Kidney tubule cell (primary cell): ENCODE measurements at places on chromosomes 3 and 15.

- no peak for DNase-seq
These were observed 73.6 kb upstream of the MDFIC2 start for GRCh38 chr3:70386043-70386442.

DNA sequence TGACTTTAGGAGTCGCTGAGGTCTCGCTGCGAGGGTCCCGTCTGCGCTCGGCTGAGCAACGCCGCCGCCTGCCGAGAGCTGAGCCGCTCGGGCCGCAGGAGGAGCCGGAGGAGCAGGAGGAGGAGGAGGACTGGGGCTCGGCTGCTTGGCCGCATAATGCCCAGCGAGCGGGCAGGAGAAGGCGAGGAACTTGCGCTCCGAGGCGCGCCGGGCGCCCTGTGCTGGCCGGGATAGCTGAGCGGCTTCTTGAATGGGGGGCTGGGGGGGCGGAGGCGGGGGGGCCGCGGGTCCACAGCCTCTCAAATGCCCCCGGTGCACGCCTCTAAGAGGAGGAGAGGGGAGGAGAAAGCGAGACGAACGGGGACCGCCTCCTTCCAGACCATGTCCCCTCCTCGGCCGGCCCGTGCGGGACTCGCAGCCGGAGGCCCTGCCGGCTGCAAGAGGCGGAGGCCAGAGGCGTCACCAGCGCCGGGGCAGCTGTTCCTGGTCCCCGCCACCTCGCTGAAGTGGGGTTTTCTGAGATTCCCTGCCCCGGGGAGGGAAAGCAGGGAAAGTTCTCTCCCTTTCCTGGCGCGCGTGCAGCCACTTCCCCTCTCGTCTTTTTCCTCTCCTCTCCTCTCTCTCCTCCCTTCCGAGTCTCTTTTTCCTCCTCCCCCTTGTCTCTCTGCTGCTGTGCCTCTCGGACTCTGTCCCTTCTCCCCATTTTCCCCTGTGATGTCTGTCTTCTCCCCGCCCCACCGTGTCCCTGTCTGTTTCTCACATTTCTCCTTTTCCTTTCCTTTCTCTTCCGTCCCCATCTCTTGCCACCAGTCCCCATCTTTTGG lies at the start of gene ADAMTS9:
Gene ADAMTS9 (minus strand): TSS at position 220 of the 824 bp plus-strand sequence. CDS start 343 bp downstream, outside the sequence.
- peak; percentile 97 for DNase-seq

DNA sequence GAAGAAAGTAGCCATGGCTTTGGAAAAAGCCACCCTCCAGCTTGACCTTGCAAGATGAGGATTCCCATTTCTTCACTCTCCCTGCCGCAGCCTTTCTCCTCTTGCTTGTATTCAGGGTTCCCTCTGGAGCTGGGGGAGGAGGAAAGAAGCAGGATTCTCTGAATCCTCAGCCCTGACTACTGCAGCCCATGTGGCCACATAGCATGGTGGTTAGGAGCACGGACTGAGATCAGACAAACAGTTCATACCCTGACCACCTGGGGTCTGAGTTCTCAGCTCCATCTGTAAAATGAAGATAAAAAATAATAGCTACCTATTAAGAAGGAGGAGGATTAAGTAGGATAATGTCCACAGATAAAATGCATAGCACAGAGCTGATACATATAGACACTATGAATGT lies 72.3 kb downstream of the NMD3 start:
- DNase-seq = no peak

- no peak for DNase-seq
These were observed 1345.6 kb downstream of the NSUN3 start for GRCh38 chr3:95408464-95408862.

- no peak for DNase-seq
These were observed 276.3 kb upstream of the DNAJC19 start for GRCh38 chr3:181265750-181266333.

- DNase-seq = peak; percentile 51
These were observed 247.8 kb downstream of the ALCAM start for GRCh38 chr3:105614288-105615030.

GRCh38 chr3:138227650-138228049 lies 40.5 kb downstream of the ARMC8 start:
- DNase-seq = no peak

- no peak for DNase-seq
These were observed 18.3 kb upstream of the CYP11A1 start for GRCh38 chr15:74385733-74386132.

DNA sequence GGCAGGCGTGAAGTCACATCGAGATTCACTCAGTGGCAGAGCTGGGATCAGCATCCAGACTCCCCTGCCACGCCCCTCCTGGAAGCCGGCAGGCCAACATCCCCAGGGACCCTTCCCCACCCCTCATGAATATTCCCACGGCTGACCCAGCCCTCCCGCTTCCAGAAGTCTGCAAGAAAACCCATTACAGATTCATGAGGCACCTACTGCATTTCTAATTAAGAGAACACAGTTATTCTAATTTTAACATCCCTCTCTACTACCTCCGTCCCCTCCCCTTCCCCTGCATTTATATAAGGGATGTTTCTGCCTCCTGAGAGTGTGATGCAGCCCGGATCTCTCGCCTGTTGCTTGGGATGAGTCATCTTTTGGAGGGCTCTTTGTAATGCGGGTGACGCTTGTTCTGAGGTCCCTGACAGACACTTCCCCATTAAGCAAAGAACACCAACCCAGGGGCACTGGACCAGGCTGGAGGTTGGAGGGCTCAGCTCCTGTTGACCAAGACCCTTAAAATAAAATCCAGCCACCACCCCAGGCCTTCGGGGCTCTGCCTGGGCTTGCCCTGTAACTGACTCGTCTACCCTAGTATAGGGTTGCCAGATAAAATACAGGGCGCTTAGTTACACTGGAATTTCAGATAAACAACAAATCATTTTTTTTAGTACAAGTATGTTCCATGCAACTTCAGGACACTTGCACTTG lies 118.7 kb downstream of the NUP210 start:
- DNase-seq = peak; percentile 50

DNA sequence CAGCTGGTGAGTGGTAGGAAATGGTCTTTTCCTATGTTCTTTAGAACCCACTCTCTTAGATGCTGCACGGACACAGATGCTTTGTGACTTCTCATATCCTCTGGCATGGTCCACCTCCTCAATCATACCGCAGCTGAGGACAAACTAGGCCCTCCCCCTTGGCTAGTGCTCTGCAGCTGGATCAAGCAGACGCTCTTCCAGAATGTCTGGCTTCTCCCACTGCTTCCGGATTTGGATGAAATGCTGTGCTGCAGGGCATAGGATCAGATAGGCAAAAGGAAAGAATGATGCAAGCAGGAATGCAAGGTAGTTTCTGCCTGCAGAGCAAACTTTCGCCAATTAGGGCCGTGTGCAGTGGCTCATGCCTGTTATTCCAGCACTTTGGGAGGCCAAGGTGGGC lies 75.7 kb upstream of the SLC4A7 start:
- no peak for DNase-seq

DNA sequence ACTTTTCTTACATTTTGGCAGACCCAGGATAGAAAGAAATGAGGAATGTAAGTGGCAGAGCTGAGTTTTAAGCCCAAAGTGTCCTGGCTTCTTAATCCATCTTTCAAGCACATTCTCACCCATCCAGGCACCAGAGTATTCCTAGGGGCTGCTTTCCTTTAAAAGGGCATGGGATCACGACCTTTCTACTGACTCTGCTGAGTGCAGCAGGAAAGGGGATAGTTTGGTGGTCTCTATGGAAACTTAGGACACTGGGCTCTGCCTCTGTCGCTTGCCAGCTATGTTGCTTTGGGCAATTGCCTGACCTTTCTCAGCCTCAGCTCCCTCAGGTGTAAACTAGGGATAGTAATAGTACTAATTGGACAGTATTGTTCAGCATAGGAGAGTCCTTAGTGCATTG lies 458.4 kb downstream of the PDCD6IP start:
- no peak for DNase-seq

GRCh38 chr3:16211176-16211904 lies 36.9 kb downstream of the GALNT15 start:
- peak; percentile 11 for DNase-seq

- DNase-seq = no peak
These were observed 14.6 kb upstream of the MAGEF1 start for GRCh38 chr3:184726497-184726896.

DNA sequence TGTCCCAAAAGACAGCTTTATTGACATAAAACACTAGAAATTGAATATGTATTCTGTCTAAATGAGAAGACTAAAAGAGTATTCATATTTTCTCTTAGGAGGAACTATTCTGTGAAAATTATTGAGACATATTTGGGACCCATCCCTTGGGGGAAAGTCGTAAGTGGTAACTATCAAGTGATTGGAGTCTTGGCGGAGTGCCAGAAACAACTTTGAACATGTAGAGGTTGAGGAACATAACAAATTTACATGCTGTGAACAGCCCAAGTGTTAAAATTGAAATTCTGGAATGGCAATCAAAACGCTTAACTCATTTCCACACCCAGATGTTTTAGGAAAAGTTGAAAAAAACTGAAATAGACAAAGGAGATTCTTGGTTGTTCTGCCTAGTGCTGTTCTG lies 1034.6 kb downstream of the NSUN3 start:
- DNase-seq = no peak

- no peak for DNase-seq
These were observed 16.3 kb upstream of the SMCO1 start for GRCh38 chr3:196531418-196531817.

DNA sequence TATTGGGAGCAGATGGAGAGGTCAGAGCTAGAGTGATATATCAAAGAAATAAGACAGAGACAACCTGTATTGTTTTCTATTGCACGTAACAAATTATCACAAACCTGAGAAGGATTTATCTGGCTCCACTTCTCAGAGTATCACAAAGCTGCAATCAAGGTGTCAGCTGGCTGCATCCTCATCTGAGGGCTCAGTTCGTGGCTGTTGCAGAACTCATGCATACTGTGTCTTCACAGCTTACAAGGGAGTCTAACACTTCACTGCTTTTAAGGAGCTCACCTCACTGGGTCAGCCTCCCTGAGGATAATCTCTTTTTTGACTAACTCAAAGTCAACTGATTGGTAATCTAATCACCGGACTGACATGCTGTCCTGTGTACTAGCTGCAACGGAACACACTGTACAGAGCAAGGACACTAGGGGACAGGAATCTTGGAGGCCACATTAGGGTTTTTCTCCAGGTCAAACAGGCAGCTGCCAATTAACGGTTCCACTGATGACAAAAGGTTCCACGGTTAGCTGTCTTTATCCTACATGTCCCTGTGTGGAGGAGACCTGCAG lies 1006.8 kb upstream of the SEMA6D start:
- no peak for DNase-seq

GRCh38 chr3:123767009-123767372 lies 117.1 kb downstream of the MYLK start:
- DNase-seq = no peak

DNA sequence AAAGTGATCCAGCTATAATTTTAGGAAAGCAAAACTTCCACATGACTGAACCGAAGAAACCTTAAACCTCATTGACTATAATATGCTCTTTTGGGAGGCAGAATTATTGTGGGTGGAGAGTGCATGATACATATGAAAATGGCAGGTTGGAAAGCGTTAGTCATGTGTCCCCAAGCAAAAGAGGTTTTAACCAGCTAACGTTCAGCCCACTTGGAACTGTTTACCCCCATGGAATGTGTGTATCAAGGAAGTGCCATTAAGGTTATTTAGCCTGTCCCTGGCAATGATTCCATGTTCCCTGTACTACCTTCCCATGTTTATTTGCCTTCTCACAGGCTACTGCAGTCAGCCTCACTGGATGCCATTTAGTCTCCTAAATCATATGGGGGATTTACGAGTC lies 44.1 kb upstream of the LRRC58 start:
- peak; percentile 12 for DNase-seq

DNA sequence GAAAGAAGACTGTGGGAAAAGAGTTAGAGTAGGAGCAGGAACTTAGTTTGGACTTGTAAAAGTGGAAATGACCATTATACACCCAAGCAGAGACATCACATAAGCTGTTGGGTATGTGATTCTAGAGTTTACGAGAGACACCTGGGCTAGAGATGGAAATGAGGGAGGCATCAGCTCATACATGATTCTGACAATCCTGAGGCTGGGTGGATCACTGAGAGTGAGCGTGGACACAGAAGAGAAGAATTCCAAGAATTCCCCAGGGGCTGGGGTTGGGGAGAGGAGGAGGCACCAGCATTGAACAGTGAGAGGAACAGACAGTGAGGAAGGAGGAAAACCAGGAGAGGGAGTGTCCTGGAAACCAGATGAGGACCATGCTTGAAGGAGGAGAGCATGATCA lies 113.5 kb downstream of the KCNAB1 start:
- DNase-seq = peak; percentile 30
